Heart right ventricle (tissue), 16 donors: ENCODE measurements at places on chromosomes 6 and 20.

DNA sequence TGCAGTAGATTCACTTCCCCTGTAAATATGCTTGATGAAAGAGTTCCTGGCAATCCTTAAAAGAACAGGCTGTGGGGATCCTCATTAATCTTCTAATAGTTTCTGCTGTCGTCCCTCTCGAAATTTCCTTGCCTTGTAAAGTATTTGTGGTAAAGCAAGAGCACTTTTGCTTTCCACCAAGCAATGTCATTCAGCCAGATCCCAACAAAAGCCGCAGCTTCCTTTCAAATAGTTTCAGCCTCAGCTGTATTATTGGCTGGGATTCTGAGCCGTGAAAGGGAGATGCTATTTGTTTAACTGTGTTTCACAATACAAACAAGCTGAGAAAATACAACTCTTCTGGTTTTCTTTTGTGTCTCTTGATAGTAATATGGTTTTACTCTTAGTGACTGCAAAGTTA, 48.9 kb upstream of the EPHA7 start:
- DNase-seq = no peak

GRCh38 chr6:30974490-30975252, 8.8 kb upstream of the MUC21 start:
- no peak for DNase-seq

DNA sequence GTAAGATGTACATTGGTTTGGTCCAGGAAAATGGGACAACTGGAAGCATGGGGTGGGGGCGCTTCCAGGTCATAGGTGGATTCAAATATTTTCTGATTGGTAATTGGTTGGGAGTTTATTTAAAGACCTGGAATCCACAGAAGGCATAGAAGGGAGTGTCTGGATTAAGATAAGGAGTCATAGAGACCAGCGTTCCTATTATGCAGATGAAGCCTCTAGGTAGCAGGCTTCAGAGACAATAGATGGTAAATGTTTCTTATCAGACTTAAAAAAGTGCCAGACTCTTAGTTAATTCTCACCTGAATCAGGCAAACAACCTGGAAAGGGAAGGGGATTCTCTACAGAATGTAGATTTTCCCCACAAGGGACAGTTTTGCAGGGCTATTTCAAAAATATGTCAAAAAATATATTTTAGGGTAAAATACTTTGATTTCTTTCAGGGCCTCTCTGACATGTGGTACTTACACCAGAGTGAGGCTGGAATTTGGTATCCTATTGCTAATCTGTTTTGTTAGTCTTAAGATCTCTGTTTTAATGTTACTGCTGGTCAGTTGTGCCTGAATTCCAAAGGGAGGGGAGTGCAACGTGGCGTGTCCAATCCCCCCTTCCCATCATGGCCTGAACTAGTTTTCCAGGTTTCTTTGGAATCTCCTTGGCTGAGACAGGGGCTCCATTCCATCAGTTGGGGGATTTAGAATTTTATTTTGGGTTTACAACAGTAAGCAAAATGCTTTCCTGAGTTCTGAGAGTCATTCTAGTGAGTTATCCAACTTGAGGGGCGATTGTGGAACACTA, 25.1 kb downstream of the PIGT start:
- DNase-seq = no peak

- DNase-seq = no peak
Measured at GRCh38 chr6:163872335-163872734, 457.8 kb downstream of the QKI start.

- DNase-seq = no peak
Measured at GRCh38 chr20:62183426-62184142, 756 bp downstream of the MTG2 start.

DNA sequence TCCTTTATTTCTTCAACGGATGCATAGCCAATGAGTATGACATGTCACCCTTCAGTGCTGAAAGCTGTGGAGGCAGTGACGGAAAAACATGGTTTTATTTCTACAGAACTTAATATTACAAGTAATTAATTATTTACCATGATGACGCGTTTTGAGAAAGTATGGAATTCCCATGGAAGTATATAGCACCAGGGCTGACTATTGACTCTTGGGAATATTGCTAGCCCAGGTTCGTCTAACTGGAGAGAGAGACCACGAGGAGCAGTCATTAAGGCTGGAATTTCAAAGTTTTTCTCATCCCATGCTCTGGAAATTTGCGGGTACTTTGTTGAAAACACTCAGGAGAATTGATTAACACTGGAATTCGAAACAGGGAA, 155.2 kb upstream of the PRSS16 start:
- DNase-seq = no peak

GRCh38 chr20:8602389-8603116, 466.3 kb upstream of the PLCB4 start:
- no peak for DNase-seq

DNA sequence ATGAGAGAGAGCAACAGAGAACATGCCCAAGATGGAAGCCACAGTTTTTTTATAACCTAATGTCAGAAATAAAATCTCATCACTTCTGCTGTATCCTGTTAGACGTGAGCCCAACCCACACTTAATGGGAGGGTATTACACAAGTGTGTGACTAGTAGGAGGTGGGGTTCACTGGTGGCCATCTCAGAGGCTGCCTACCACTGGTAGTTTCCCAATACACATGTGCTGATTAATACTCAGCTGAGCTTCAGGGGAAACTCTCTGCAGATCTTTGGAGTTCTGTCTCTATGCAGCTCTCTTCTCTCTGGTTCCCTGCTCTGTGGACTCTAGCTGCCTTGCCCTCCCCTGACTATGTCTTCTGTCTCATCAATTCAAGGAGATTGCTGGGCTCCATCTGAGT, 35.7 kb downstream of the CNBD2 start:
- no peak for DNase-seq

DNA sequence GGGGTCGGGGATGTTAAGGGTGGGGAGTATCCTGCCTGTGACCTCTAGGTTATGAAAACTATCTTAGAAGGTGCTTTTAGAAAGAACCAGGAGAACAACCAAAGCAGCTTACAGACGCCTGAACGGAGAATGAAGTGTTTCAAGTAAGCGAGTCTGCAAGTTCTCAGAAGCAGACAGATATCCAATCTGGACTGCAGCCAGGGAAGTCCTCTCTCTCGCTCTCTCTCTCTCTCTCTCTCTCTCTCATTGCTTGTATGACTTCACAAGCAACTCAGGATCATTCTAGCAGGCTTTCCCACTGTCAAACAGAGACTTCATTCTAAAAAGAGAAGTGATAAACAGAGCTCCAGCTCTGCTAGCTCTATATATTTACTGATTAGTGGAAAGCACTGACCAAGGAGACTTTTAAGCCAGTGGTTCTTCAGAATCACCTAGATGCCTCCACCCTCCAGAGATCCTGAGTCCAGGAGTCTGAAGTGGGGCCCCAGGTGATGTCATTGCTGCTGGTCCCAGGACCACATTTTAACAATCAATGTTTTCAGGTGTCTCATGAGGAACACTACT, 6.0 kb downstream of the TCF21 start:
- DNase-seq = peak; percentile 62

- DNase-seq = no peak
Measured at GRCh38 chr6:94127716-94128115, 708.4 kb upstream of the EPHA7 start.

- no peak for DNase-seq
Measured at GRCh38 chr20:46965477-46965876, 70.8 kb downstream of the EYA2 start.

DNA sequence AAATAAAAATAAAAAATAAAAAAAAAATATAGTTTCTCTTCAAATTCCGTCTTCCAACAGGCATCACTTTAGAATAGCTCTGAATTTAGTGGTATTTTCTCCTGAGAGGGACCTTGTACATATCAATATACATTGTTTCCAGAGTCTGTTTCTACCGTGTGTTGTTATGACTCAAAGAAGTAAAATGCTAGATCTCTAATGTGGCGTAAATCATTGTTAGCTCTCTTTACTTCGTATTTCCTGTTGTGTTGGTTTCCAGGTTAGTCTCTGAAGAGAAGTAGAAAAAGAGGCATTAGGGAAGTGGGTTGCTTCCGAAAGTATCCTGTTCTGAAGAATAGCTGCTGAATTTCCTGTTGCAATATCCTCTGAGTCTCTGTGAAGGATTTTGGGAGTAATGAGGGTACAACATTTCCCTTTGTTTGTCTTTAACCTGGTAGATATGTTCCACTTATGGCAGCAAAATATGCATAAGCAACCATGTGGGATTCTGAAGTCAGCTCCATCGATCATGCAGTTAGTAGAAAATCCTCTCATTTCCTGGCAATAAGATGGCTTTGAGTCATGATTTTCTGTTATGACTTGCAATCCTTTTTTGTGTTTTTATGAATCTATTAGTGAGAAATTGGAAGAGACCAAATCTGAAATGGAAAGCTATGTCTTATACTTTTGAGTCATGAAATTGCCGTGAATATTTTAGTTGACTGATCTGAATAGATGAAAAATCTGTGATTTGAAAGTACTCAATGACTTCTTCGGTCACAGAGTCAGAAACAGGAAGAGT, 42.0 kb upstream of the MCHR2 start:
- no peak for DNase-seq

DNA sequence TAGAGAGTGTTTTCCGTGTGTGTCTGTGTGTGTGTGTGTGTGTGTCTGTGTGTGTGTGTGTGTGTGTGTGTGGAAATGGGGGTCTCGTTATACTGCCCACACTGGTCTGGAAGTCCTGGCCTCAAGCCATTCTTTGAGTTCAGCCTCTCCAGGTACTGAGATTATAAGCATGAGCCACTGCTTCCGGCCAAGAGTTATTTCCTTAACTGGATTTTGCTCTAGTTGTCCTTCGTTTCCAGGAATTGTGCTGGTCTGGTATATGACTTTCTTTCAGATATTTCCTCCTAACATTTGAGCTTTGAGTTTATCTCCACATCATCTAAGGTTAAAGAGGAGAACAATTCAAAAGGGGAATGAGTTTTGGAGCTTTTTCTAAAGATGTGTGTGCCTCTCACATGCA, 124.8 kb downstream of the SH3BGRL2 start:
- DNase-seq = no peak

DNA sequence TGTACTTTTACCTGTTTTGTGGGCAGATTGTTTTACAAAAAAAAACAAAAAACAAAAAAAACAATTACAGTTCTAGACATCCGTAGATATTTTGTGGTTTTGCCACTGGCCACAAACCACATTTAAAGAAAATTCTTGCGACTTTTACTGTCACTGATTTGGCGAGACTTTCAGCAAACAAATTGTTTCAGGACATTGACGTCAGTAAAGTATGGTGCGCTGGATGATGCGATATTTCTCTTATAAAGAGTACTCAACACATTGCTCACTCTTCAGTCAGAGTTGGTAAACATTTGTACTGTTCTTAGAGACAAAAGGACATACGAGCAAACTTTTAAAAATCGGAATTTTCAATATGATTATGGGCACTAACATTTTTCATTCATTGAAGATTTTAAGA, 229.8 kb downstream of the HAO1 start:
- no peak for DNase-seq

- no peak for DNase-seq
Measured at GRCh38 chr20:61922411-61922810, 143.3 kb downstream of the TAF4 start.

DNA sequence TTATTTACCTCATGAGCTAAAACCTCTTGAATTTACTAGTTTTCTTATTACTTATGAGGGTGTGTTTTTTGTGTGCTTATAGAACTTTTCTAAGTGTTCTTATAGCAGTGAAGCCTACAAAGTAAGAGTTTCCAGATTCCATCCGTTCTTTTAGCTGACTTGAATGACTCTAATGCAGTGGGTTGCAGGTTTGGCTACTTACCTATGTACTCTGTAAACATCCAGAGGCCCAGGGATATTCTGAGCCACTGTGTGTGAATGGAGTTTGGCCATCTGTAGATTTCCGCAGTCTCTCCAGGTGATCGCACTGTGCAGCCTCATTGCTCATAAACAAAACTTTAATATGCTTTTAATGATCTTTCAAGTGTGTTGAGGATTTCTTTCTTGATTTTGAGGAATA, 157.8 kb downstream of the MYO6 start:
- no peak for DNase-seq

- DNase-seq = no peak
Measured at GRCh38 chr6:119226089-119226488, 123.5 kb downstream of the MAN1A1 start.

DNA sequence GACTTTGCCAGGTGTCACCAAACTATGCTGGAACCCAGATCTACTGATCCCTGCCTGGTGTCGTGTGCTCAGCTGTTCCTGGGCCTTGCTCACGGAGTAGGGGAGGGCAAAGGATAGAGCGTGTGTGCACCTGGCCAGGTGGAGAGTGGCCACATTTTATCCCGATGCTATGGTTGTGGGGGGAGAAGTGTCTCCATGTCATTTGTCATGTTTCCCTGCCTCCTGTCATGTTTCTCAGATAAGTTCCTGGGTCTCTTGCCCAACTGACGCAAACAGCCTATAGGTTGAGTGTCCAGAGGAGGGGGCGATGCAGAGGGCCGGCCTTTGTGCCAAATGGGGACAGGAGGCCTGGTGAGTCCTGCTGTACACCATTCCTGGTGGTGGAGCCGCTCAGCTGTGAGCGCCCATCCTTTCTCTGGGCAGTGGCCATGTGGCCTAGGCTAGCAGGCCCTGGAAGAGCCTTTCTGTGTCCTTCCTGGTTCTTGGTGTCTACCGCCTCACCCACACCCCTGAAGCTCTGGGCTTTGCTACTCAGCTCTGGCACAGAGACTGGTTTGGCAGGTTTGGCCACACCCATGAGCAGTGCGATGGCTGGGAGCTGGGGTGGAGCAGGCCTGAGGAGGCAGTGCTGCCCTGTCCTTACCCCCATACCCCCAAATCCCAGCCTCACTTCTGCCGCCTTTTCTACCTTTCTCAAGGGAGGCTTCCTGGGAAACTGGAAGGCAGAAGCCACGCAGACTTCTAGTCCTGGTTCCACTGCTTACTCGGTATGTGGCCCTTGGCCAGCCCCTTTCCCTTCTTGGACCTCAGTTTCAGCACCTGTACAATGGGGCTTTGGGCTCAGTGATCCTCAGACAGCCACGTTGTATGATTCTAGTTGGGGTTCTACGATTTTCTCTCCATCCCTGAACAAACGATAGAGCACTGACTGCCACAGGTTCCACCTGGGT, 32.3 kb upstream of the EPB41L1 start:
- DNase-seq = no peak

DNA sequence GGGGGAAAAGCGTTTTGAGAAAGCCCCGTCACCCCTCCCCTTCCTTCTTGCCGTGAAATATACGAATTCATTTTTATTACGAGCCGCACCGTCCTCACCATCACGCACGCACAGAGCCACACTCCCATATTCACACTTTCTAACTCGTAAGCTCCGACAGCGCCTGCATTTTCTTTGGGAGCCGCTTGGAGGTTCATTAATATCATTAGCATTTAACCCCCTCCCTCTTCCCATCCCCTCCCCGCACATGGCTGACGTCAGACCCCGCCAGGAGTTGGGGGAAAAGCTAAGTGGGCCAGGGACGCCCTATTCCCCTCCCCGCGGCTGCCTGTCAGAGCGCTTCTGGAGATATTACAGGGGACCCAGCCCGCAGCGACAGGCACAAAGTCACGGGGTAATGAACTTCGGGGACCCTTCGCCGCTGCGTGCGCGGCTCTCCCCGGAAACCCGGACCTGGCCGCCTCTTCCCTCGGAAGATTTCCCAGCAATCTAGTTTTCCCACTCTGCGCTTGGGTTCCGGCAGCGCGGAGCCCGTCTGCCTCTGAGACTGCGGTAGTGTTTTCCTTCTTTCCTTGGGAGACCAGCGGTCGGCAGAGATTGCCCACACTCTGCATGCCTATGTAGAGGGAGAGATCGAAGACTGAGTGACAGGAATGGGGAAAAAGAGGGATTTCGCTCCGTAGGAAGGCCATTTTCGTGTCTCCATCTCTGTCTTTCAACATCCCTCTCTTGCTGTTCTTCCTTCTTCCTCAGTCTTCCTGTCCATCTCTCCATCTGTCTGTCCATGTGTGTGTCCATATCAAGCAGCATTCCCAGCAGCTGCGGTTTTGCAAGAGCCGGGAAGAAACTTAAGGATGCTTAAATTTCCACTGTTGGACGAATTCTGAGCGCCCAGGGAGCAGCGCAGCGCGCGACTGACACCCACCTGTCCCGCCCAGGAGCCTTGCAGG, at the start of gene NR2E1:
Gene NR2E1, plus strand, starts transcription at position 309 of the 950 bp plus-strand sequence. CDS start 744 bp downstream, outside the sequence.
- DNase-seq = no peak
